ENCODE measurements at places on chromosomes 7 and 10. TPM values are rescaled to one million over a fixed set of nuclear protein-coding genes. Genes with fewer than 3 reads are reported as not detected.
A peak's percentile ranks its signal among the peaks of the same experiment; 100 is the strongest.

The EPO gene
- total RNA-seq, result 1.6 TPM

The ZNF273 gene
- total RNA-seq, result 3.5 TPM

GRCh38 chr10:106438386-106438785, 726.1 kb downstream of the SORCS1 start:
- H3K36me3 ChIP-seq, result no peaks in the 10 kb centered on the region
- no peak overlapping the region for H3K27ac ChIP-seq
- H3K27me3 ChIP-seq, result no peaks in the 10 kb centered on the region
- no peak for DNase-seq

DNA sequence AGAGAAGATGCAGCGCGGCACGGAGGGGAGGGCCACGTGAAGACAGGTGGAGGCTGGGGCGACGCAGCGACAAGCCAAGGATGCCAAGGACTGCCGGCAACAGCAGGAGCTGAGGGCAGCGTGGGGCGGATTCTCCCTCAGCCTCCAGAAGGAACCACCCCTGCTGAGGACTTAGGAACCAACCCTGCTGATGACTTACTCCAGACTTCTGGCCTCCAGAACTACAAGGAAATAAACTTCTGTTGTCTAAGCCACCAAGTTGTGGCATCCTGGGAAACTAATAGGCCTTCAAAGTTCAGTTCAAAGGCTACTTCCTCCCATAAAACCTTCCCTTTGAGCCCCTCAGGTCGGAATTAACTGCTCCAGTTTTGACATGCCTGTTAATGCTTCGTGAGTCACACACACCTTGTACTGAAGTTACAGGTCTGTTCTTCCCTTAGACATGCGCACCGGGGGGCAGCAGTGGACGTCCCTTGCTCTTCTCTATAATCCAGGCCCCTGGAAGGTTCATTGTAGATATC, 88.4 kb upstream of the RHEB start:
- H3K27me3 ChIP-seq, result no peaks in the 10 kb centered on the region
- no peak overlapping the region for H3K4me3 ChIP-seq
- DNase-seq, result peak; percentile 34
- no peak overlapping the region for H3K27ac ChIP-seq

GRCh38 chr10:118213436-118213835, 128.7 kb downstream of the FAM204A start:
- H3K27me3 ChIP-seq, result no peaks in the 10 kb centered on the region
- no peak for DNase-seq
- H3K4me3 ChIP-seq, result no peak overlapping the region
- H3K36me3 ChIP-seq, result no peaks in the 10 kb centered on the region
- no peaks in the 10 kb centered on the region for H3K4me1 ChIP-seq
- no peak overlapping the region for H3K27ac ChIP-seq
